ENCODE measurements at places on chromosomes 11 and 22.

- DNase-seq, result no peak
Observed at GRCh38 chr11:95432714-95433503, 201.9 kb upstream of the SESN3 start.

GRCh38 chr11:46239801-46240061, 37.7 kb upstream of the CREB3L1 start:
- no peak for DNase-seq

GRCh38 chr11:64864473-64865285, 13.7 kb downstream of the EHD1 start:
- DNase-seq, result no peak

- DNase-seq, result no peak
Observed at GRCh38 chr11:58912124-58912523, 27.2 kb upstream of the GLYATL1 start.

GRCh38 chr11:125175166-125175565, 10.6 kb downstream of the PKNOX2 start:
- DNase-seq, result no peak

DNA sequence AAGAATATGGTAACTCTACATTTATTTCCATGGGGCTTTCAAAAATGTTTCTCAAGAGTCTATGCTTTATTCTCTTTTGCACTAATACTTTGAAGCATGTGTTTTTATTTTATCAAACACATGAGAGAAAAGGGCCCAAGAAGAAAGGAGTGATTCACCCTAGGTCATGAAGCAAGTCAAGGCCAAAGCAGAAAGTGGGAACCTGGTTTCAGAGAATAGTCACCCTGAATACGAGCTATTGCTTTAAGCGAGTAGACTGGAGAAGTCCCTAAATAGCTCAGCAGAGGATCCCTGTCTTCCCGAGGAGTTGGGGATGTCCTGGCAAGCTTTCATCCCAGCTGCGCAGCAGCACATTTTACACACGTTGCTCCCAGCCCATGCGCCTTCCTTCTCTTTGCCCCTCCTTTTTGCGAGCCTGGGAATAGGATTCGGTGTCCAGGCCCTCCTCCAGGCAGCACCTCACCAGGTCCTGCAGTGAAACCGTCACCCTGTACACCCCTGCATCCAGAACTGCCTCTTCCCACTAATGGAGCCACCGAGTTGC, 19.1 kb downstream of the MPEG1 start:
- DNase-seq, result no peak

DNA sequence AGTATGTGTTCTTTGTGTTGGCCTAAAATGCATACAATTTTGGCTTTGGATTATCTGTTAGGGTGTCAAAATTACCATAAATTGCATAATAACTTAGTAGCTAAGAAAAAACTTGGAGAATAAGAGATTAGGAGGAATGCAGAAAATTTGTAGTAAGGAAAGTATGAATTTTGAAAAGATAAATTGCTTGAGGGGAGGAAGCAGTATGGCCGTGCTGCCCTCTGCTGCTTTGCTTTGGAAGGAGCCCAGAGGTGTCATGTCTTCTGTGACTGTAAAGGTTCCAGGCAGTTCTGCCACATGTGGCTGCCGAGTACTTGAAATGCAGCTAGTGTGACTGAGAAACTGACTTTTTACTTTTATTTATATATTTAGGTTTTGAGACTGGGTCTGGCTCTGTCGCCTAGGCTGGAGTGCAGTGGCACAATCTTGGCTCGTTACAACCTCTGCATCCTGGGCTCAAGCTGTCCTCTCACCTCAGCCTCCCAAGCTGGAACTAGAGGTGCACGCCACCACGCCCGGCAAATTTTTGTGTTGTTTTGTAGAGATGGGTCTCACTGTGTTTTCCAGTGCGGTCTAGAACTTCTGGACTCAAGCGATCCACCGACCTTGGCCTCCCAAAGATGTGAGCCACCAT, 1.8 kb downstream of the ADSL start:
- peak; percentile 53 for DNase-seq

DNA sequence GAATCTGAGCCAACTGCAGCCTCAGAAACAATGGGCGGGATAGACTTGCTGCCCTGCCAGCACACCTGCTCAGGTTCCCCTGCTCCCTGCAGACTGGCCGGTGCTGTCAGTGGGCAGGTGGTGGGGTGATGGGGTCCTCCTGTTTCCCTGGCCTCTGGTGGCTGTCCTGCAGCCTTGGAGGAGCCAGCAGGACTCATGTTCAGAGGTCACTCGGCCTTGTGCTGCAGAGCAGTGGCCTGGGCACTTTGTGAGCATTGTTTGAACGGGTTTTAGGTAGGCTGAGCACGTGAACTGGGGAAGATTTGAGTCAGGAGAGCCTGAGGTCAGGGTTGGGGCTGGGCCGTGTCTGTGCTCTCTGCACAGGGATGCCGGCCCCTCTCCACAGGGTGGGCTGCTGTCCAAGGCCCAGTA, 17.6 kb downstream of the PPIL2 start:
- no peak for DNase-seq

GRCh38 chr11:10728154-10728553, 22.9 kb upstream of the CTR9 start:
- DNase-seq, result no peak

DNA sequence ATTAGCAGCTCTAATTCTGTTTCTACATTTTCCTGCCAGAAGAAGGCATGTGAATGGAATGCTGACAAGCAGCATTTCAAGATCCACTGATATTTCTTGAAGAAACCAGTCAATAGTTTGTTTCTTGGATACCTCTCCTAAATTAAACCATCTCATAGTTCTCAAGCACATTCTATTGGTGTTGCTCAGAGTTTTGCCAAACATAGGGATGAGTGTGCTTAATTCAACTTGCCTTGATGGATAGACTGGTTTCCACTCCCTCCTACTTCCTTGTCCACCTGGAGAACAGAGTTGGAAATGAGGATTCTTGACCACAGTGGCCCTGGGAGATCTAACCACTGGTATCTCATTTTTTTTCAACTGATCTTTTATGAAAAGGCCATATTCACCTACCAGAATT, 29.8 kb upstream of the DDX10 start:
- no peak for DNase-seq

DNA sequence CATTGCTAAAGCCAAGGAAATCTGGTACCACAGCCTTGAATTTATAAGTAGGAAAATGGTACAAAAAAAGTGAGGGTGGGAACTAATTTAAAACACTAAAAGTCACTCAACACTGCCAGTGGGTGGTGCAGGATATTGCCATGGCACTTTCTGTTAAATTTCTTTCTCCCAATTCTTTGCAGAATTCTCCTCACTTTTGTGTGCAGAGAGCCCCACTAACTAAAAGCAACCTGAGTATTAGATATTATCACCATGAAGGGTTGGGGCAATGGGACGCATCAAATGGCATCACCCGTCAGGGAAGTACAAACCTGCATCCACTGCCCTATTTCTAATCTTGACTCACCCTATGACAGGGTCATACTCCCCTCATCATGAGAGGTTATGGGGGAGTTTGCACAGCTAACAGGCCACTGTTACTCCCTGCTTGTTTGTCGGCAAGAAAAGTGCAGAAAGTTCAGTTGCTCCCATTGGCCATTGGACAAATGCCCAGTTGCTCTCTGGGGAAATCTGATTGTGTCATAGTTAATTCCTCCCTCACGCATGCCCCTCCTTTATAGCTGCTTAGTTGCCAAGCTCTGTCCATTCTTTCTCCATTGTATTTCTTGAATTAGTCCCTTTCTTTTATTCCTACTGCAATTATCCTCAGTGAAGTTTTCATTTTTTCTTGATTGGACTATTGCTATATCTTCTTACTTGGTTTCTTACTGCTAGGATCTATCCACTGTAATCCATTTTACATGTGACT, 93.8 kb upstream of the BLID start:
- DNase-seq, result no peak

DNA sequence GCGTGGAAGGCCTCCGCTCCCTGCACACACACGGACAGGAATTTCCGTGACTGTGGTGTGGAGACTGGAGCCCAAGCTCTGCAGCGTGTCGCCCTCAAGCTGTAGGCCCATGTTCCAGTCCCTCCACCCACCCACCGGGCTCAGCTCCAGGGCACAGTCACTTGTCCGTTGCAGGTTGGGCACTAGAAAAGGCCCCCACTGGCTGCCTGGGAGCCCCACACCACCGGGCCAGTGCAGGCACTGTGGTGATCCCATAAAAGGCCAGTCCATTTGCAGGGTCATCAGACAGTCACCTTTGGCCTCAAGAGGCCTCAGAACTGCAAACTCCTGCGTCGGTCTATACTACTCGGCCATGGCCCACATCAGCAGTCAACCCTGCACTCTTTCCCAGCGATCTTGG, 16.3 kb downstream of the RAB36 start:
- DNase-seq, result no peak

DNA sequence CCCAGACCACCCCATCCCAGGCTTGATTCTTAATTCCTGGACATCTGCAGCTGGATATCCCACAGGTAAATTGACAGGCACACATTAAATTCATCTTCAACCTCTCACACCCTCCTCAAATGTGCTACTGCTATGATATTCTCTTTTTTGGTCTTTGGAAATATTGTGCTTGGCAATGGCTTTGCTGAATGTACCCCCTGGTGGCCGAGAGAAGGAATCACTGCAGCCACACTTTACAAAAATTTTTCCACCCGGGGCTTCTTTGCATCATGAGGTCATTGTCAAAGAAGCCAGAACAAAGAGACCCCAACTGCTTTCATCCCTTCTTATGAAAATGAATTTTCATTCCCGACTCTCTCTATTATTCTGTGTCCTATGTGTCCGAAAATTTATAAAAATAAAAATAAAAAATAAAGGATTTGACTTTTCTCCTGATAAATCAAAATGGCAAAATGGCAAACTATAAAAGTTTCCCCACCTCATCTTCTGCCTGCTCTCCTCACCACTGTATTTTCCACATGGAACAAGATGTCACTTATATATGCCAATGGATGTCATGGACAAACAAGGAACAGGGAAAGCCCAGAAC, 15.0 kb upstream of the CYB5R2 start:
- DNase-seq, result no peak

Data from activated T-helper 2 cell treated with anti-CD3 and anti-CD28 coated beads, Interferon-gamma antibody, Interleukin-2, Interleukin-4, amounts not matched to agents 10 μg/mL and 5 μg/mL and 100 μg/mL, durations not matched to agents 14 hours and 24 hours and 36 hours (primary cell).